Sciatic nerve (tissue), 2 donors: ENCODE measurements at places on chromosomes 7 and 10. TPM values are rescaled to one million over a fixed set of nuclear protein-coding genes. Genes with fewer than 3 reads are reported as not detected.

FAM107B gene
- total RNA-seq: 23.7 TPM

GRCh38 chr10:35027567-35027966 is 62.6 kb downstream of the CUL2 start:
- no peak for DNase-seq

- no peak for DNase-seq
These were observed 239.2 kb upstream of the ZMIZ1 start for GRCh38 chr10:78829565-78829964.

- DNase-seq: no peak
These were observed 85.8 kb downstream of the MKX start for GRCh38 chr10:27659786-27660185.

- DNase-seq: no peak
These were observed 29.3 kb downstream of the AFAP1L2 start for GRCh38 chr10:114375047-114375446.

DNA sequence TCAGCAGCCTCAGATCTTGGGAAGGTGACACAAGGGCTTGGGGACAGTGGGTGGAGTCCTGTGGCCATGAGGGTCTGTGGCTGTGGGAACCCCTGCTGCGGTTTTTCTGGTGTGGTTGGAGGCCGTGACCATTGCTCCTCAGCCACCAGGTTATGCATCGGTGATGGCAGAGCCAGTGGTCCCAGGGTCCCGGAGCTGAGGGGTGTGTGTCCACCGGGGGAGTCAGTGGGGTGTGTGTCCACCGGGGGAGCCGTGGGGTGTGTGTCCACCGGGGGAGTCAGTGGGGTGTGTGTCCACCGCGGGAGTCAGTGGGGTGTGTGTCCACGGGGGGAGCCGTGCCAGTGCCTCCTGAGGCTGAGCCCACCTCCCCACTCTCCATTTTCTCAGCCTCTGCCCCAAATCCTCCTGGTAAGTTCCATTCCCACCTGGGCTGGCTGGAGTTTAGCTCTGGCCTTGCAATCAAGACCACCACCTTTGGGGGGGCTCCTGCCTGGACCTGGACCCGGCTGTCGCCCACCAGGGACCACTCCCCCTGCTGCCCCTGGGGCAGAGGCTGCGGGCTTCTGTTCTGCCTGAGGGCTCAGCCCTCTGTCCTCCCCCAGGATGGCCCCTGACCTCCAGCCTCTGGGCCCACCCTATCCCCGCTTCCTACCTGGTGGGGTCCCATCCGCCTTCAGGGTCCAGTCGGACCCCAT is 143.5 kb downstream of the ELFN1 start:
- no peak for DNase-seq

DNA sequence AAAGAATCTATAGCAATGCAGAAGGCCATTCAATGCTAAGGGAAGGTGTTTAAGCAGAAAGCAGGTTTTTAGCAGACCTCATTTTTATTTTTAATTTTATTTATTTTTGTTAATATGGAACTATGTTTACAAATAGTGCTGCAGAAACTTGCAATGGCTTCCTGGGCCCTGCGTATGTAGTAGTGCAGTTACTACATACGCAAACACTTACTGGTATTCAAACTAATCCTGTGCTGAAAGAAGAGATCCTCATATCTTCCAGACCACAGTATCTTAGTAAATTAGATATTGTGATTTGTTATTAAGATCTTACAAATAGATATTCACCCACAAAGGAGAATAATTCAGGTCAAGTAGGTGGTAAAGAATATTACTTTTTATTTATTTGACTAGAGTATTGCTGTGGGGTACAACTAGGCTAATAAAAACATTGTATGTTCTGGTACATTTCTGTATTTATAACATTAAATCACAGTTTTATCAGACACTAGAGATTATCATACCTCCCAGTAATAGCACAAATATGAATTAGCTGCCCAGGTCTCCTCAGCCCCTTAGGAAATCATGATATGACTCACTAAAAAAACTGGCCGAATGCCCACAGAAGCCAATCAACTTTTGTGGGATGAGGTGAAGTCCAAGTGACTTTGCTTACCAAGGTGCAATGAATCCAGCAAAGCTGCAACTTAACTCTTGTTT is 57.6 kb downstream of the RNLS start:
- DNase-seq: no peak

- DNase-seq: no peak
These were observed 5.9 kb upstream of the UPF2 start for GRCh38 chr10:12048547-12048946.

- no peak for DNase-seq
These were observed 31.3 kb upstream of the RNF32 start for GRCh38 chr7:156609010-156609877.

GRCh38 chr10:114271779-114272167 is 32.7 kb downstream of the VWA2 start:
- no peak for DNase-seq
